ENCODE measurements at places on chromosomes 12 and 14. TPM values are rescaled to one million over a fixed set of nuclear protein-coding genes. Genes with fewer than 3 reads are reported as not detected.

- peak; percentile 58 for DNase-seq
Observed at GRCh38 chr12:122123051-122123760, 44.6 kb downstream of the MLXIP start.

GRCh38 chr14:74239848-74240793 lies 872 bp downstream of the VSX2 start:
- DNase-seq, result no peak

GRCh38 chr12:48003226-48004052 lies 837 bp downstream of the COL2A1 start:
- DNase-seq, result peak; percentile 44

- DNase-seq, result no peak
Observed at GRCh38 chr12:54164387-54165145, 24.2 kb downstream of the SMUG1 start.

- no peak for DNase-seq
Observed at GRCh38 chr12:9221483-9221882, 13.3 kb upstream of the PZP start.

GRCh38 chr14:23530375-23531055 lies 21.1 kb downstream of the ZFHX2 start:
- no peak for DNase-seq

- no peak for DNase-seq
Observed at GRCh38 chr12:122558745-122559641, 31.9 kb downstream of the KNTC1 start.

GRCh38 chr12:67103521-67103920 lies 165.6 kb upstream of the CAND1 start:
- DNase-seq, result no peak

DNA sequence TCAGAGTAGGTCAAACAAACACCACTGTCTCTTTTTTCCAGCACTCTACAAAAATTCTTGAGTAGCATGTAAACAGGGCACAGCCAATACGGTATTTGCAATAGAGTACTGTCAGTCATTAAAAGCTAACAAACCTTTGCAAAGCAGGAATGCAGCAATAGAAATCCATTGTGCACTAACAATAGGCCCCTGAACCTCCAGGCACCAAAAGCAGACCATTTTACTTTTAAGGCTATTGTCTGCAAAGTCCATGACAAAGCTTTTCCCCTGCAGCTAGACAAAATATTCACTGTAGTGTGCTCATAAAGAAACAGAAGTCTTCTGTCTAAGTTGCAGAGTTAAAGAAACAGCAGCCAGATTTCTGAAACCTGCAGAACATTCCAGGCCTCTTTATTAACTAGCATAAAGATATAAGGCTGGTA lies 191.9 kb downstream of the SOX5 start:
- no peak for DNase-seq

DNA sequence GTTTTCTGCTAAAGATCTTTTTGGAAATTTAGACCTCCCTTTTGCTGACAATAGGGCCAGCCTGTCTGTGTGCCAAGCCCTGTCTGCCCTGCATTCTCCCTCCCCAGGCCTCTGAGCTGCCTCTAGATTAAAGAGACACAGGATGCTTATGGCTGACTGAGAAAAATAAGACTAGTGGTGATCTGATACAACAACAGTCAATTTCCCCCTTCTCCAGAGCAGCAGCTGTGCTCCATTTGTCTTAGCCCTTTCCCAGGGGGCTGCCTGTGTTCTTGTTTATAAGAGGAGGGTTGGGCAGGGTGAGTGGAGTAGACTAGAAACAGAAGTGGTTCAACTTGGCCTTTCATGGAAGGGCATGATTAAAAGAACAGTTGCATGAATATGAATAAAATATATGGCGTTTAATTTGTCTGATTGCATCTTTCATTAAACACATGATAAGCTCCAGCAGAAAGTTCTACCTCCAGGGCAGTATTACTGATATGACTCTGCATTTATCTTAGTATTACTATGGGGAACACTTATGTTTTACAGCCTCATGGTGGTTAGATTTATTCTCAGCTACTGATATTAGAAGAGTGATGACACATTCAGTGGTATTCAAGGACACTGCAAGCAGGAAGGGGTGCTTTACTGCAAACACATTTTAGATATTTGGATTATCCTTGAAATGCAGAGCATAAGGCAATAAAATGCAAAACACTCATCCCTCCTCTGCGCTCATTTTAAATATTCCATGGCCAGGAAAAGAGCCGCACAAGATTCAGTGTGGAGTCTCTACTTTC lies 150.2 kb upstream of the CLEC14A start:
- DNase-seq, result no peak

DNA sequence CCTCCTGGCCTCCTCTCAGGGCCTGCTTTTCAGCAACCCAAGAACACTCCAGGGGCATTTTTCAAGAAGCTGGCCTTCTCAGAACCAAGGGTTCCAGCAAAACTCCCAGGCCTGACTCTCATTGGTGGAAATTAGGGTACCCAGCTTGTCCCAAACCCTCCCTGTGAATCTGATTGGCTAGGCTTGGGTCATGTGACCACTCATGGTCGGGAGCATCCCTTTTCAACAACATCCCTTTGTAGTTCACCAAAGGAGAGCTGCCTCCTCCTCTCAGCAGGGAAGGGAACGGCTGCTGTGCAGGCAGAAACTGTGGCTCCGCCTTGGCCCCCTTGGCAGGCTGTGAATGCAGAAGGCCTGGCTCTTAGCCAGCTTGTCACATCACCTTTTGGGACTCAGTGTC lies 94.5 kb downstream of the AACS start:
- DNase-seq, result no peak

DNA sequence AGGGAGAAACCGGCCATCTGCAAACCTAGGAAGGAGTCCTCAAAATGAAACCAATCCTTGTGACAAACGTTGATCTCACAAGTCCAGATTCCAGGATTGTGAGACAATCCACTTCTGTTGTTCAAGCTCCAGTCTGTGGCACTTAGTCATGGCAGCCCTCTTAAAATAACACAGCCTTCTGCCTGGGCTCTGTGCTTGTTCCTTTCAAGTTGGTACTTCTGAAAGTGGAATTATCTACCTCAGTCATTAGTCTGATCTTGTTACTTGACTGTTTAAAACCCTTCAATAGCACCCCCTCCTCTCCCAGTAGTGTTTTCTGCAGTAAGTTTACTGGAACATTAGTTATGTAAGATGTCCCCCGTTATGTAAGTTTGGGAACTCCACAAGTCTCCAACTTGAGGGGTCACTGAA lies 111.0 kb upstream of the HIF1A start:
- DNase-seq, result no peak

DNA sequence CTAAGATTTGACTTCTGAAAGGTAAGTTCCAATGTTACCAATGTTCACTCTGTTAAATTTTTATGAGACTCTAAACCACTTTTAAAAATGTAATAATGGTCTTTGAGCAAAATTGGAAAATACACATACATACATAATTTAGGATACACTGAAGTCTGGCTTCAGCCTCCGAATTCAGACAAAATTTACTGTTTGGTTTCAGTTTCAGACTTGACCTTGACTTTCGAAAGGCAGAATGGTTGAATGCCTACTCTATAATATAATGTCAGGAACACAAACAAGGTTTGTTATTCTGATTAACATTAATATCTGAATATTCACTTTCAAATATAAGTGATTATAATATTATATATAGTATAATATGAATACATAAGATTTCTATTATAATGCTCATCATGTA lies 74.1 kb upstream of the KRAS start:
- no peak for DNase-seq

- no peak for DNase-seq
Observed at GRCh38 chr14:68273413-68273812, 453.8 kb downstream of the RAD51B start.

The MSRB3 gene
- 4.0 TPM for total RNA-seq

The STAC3 gene
- total RNA-seq, result 0.63 TPM

The LRCOL1 gene
- total RNA-seq, result not detected

The LEMD3 gene
- 12.6 TPM for total RNA-seq

The SMOC1 gene
- 2.2 TPM for total RNA-seq

The BIN2 gene
- 1.7 TPM for total RNA-seq

The TAS2R42 gene
- not detected for total RNA-seq

The CCDC184 gene
- total RNA-seq, result 0.25 TPM

The RTN1 gene
- total RNA-seq, result 0.97 TPM

The CD163 gene
- 14.0 TPM for total RNA-seq

The LAG3 gene
- 0.32 TPM for total RNA-seq
